ENCODE measurements at places on chromosomes 3 and 15.
A peak's percentile ranks its signal among the peaks of the same experiment; 100 is the strongest.

GRCh38 chr3:185341616-185342458 lies 21.1 kb upstream of the MAP3K13 start:
- DNase-seq = no peak

DNA sequence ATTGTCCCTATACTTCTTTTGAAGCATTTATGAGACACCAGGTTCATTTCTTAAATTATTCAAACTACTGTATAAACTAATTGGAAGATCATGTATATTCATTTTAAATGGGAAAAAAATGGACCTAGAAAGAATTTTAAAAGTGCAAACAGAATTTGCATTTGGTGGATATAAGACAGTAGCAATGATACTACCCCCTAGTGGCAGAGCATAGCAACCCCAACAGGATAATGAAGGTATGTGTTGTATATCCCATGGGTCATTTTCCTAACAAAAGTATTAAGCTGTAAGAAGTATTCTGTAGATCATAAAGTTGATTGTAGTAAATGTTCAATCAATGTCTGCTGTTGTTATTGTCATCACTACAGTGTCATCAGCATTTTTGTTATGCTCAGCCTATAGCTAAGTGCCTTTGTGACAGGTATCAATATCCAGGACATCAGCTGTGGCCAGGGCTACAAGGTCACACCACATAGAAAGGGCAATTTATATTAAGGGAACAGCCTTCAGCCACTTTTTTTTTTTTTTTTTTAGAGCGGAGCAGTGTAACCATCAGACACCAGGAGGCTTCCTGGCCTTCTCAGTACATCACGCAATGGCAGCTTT lies 175.8 kb downstream of the FOXB1 start:
- no peak for DNase-seq

DNA sequence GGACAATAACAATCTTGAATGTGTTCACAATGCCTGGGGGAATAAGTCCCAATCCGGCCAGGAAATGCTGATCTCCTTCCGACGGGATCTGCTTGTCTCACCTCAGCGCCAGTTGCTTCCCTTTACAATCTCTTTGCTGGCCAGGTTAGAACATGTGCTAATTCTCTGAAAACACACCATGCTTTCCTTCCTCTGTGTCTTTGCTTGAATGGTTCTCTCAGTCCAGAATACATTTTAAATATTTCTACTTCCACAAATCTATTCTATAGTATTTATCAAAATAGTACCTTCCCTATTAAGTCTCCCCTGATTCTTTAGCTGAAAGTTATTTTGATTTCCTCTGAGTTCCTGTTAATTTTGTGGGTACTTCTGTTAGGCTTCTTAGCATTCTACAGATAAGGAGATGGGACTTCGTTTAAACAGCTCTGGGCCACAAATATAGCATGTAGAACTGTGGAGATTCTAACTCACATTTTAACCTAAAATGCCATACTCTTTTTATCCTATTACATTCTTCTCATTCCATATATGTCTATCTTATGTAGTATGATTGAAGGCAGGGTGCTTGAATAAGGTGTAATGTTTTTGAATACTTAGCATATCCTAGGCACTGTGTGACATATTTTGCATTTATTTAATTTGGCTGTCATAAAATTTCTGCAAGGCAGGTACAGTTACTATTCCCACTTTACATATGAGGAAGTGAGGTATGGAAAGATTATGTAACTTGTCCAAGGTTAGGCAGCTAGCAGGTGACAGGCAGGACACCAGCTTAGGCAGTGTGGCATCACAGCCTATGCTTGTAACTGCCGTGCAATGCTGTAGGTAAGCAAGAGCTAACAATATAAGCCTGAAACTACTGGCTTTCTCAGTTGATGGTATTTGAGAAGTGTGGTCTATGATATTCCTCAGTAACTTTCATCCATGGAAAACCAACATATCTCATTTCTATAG lies 299.8 kb downstream of the LPP start:
- no peak for DNase-seq

GRCh38 chr3:100170486-100170885 lies 56.2 kb upstream of the FILIP1L start:
- no peak for DNase-seq

DNA sequence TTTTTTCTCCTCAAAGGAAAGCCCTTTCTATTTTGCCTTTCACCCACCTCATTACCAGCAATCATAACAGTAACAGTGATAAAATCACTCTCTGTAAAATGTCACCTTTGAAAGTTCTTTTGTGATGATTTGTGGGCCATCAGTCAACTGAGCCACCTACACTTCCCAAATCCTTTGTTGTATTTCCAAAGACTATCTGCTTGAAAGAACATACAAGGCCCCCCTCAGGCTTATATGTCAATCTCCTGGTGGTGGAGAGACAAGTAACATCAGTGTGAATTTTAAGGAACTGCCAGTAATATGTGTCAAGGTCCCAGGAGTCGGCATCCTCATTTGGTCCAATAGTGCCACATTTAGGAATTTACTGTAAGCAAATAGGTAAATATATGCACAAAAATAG lies 161.1 kb upstream of the EOMES start:
- DNase-seq = no peak

GRCh38 chr3:126417981-126418530 lies 23.3 kb downstream of the CFAP100 start:
- no peak for DNase-seq

- DNase-seq = peak; percentile 38
Measured at GRCh38 chr3:15273227-15273626, 59.2 kb downstream of the SH3BP5 start.

GRCh38 chr3:99418209-99418635 lies 220.2 kb upstream of the COL8A1 start:
- DNase-seq = no peak

GRCh38 chr3:39448506-39449233 lies 18.8 kb upstream of the MOBP start:
- no peak for DNase-seq
